Stimulated activated CD4-positive, alpha-beta T cell treated with anti-CD3 and anti-CD28 coated beads, Interleukin-15, amount 100 ng/mL, for 1 hour (primary cell): ENCODE measurements at places on chromosomes 12 and 14.

DNA sequence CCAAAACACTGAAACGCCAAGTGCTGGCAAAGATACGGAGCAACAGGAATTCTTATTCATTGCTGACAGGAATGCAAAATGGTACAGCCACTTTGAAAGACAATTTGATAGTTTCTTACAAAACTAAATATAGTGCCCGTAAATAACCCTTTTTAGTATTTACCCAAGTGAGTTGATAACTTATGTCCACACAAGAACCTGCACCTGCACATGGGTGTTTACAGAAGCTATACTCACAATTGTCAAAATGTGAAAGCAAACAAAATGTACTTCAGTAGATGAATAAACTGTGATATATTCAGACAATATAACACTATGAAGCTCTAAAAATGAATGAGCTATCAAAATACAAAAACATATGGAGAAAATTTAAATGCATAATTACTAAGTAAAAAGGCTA is 86.6 kb downstream of the ATXN7L3B start:
- no peak for DNase-seq

GRCh38 chr12:17954788-17955187 is 135.2 kb downstream of the RERGL start:
- DNase-seq: no peak

GRCh38 chr12:49674318-49674981 is 32.8 kb downstream of the FMNL3 start:
- no peak for DNase-seq

GRCh38 chr12:5870183-5870582 is 74.9 kb downstream of the ANO2 start:
- DNase-seq: no peak
